ENCODE measurements at places on chromosomes 2 and 18.

DNA sequence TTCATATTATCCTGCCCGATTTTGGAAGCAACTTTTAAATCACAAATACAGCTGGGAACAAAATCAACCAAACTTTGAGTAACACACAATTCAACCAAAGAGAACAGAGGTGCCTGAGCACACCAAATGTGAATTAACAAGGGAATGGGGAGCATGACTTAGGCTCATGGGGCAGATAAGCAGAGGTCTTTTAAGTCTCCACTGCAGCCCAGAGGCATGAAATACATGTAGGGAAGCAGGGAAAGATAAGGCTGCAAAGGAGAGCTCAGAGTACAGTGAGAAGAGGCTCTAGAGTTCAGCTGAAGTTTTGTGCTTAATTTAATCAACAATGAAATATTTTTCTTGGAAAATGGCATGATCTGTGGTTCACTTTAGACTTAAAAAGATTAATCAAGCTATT, 49.0 kb downstream of the CYTIP start:
- DNase-seq = no peak

- no peak for DNase-seq
Measured at GRCh38 chr2:74845217-74845751, 11.4 kb downstream of the HK2 start.

- no peak for DNase-seq
Measured at GRCh38 chr2:198957181-198957580, 500.6 kb downstream of the SATB2 start.

DNA sequence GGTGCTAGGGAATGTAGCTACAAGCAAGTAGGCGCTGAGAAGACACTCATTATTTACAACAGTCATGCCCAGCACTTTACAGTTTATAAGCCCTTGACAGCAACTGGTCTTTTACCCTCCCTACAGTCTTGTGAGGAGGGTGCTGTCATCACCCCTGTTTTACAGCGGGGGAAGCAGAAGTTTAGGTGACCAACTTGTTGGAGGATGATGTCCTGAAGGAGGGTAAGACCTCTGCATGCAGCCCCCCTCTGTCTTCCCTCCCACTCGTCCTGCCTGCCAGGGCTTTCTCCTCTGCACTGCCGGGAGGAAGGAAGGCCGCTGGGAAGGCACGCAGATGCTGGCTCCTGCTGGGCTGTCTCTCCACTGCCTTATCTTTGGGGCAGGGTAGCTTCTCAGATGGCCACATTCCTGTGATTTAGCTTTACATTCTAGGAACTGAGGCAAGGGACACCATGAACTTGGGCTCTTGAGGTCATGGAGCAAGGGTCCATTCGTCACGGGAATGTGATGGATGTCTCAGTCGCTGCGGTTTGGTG, 972 bp downstream of the IL1R1 start:
- DNase-seq = no peak

DNA sequence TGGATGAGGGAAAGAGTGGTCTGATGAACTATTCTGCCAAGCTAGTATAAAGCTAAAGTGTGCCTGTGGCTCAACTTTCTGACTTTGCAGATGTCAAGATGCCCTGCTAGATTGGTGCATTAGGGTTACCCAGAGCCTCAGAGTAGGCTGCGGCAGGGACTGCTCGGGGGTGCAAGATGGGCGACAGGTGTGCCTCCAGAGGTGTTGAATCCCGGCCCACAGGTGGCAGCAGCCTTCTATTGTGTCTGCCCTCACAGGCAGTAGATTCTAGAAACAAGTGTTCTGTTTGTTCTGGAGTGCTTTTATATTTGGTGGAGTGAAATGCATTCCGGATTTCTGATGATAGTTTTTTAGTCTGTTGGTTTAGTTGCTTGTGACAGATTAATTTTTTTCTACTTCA, 131.6 kb upstream of the IL1R2 start:
- DNase-seq = no peak

DNA sequence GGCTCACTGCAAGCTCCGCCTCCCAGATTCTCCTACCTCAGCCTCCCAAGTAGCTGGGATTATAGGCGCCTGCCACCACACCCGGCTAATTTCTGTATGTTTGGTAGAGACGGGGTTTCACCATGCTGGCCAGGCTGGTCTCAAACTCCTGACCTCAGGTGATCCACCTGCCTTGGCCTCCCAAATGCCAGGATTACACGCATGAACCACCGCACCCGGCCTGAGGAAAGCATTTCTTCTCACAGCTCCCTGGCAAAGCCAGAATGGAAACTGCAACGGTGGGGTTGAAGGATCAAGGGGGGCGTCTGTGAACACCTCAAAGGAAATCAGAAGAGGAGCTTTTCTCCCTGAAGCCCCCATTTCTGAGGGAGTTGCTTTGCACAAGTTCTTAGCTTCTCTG, 11.2 kb upstream of the TEX51 start:
- no peak for DNase-seq

DNA sequence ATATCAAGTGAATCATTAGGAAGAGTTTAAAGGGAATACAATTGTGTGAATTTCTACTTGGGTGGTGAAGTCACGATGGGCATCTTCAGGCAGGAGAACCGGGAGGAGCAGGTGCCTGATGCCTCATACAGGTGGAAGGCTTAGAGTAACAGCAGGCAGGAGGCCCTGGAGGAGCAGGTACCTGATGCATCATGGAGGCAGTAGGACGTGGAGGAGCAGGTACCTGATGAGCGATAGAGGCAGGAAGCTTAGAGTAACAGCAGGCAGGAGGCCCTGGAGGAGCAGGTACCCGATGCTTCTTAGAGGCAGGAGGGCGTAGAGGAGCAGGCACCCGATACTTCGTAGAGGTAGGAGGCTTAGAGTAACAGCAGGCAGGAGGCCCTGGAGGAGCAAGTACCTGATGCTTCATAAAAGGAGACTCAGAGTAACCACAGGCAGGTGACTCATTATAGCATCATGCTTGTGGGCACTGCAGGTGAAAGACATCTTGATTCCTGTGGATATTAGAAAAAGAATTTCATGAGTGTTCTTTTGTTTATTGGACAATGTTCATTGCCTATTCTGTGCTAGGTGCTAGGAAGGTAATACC, 133.9 kb downstream of the ATP9B start:
- no peak for DNase-seq

- DNase-seq = no peak
Measured at GRCh38 chr2:205212357-205212756, 469.9 kb upstream of the NRP2 start.

- no peak for DNase-seq
Measured at GRCh38 chr18:34951625-34952379, 89.4 kb upstream of the MAPRE2 start.

DNA sequence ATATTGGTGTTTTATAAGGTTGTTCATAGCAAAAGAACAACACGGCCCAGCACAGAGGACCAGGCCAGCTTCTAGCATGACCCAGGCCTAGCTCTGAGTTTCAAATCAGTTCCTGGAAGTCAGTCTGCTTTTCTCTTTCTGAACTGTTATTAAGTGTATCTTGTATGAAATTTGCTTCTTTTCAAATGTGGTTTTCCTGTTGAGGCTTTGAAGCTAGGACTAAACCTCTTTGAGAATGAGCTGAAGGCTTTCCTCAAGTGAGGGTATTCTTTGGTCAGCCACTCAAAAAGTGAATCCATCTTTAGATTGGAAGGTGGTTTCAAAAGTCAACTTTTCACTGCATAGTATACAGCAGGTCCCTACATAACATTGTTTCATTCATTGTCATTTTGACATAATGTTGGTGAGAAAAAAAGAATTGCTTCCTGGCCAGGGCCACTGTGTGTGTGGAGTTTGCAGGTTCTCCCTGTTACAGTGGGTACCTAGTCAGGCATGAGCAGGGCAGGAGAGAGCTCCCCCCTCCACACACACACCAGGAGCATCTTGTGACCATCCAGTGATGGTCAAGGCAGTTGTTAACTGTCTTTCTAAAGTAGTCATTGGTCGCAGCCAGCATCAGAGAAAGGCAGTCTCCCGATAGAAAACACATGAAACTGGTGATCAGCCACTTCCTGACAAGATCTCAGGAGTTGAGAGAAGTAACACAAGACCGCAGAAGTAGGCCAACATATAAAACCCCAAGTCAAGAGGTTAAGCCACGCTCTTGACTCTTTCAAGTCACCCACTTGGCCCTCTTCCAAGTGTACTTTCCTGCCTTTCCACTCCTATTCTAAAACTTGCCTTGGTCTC, 6.7 kb upstream of the ACAA2 start:
- DNase-seq = no peak

DNA sequence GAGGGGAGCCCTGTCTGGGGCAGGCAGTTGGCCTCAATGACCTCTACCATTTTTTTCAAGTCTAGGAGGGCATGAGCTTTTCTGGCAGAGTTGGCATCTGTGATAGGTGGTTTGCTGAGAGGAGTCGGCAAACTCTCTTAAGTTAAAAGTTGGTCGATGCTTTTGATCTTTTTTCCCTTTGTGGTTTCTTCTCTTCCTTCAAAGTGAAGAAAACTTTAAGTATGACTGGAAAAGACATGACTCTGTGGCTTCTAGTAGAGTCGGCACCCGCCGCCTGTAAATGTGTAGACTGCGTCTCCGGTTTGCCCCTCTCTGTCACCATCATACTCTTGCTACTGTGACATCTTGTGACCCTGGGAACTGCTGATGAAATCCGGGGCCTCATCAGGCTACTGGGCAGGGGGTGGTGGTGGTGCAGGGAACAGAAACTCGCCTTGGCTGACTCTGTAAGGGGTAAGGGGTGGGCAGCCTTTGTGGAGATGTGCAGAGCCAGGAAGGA, 21.1 kb downstream of the INPP5D start:
- DNase-seq = no peak

DNA sequence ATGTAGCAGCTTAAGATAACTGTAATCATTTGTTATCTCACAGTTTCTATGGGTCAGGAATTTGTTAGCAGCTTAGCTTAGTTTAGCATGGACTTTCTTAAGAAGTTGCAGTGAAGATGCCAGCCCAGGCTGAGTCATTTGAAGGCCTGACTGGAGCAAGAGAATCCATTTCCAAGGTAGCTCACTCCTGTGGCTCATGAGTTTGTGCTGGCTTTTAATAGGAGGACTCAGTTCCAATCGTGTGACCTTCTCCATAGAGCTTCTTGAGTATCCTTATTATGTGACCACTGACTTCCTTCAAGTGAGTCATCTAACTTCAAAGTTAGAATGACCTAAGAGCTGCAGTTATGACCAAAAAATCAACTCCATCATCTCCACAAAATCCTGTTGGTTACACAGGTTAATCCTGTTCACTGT, 1.4 kb downstream of the GPATCH11 start:
- no peak for DNase-seq

DNA sequence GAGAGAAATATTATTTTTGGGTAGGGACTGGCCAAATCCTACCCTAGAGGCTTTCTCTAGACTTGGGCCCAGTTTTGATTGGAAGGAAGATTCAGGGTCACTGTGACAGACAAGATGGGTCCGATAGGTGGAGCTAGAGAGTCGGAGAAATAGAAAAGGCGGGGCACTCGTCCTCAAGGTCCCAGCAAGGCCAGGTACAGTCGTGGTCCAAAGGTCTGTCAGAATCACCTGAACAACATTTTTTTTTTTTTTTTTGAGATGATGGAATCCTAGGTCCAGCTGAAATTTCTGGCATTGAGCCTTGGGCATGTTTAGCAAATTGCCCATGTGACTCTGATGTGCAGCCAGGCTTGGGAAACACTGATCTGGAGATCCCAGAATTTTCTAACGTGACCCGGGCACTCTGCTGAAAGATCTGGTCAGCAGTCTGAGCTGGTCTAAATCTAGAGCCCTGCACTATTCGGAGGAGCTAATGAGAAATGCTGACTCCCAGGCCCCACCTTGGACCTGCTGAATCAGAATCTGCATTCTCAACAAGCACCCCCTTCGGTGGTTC, 23.0 kb upstream of the NTSR2 start:
- DNase-seq = peak; percentile 24

DNA sequence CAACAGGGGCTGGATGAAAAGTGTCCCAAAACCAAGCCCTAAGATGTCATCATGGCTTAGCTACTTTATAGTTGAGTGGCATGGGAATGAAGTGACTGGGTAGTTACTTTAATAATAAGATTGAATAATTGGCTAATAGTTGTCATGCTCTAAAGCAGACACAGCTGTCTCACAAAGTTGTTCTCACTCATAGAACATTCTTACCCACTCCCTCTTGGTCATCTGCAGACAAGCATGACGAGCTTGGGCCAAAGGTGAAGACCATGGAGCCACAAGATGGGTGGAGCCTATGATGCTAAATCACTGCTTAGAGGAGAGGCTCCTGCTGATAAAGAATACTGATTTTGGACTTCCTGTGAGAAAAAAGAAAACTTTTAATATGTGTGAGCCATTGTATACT, 62.4 kb upstream of the MMADHC start:
- no peak for DNase-seq

- DNase-seq = no peak
Measured at GRCh38 chr2:61620244-61621159, 82.3 kb upstream of the XPO1 start.

GRCh38 chr2:102258386-102259074, 52.8 kb upstream of the IL1RL1 start:
- DNase-seq = no peak

DNA sequence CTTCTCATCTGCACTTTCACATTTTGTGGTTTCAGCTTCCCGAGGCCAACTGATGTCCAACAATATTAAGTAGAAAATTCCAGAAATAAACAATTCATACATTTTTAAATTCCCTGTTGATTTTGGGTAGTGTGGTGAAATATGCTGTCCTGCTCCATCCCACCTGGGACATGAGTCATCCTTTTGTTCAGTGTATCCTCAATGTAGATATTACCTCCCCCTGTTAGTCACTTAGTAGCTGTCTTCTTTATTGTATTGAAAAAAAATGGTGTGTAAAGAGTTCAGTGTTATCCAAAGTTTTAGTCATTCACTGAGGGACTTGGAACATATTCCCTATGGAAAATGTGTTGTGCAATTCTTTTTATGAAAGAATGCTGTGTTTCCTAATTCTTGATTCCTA, 348.1 kb downstream of the SOCS6 start:
- no peak for DNase-seq

DNA sequence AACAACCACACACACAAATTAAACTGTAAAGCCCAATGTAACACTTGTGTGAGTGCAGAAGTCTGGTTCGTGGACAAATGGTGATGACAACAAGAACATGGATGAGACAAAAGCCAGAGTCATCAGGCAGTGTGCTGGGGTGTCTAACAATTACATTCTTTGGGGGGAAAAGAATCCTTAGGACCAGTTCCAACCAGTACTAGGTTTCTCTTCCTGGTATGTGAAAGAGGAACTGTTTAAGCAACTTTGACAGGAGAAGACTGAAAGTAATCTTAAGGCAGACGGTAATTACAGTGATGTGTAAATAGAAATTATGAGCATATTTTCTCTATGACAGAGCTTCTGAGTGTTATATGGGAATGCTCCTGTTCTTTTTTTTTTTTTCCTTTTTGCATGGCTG, 133.4 kb downstream of the AFF3 start:
- DNase-seq = no peak

- DNase-seq = no peak
Measured at GRCh38 chr2:234969306-234970098, 17.7 kb downstream of the SH3BP4 start.

Data from stimulated activated CD8-positive, alpha-beta memory T cell treated with anti-CD3 and anti-CD28 coated beads, Interleukin-2, amount 100 ng/mL, for 1 hour (primary cell).